Kasumi-1 (cell line): ENCODE measurements at places on chromosomes 1 and 21.

DNA sequence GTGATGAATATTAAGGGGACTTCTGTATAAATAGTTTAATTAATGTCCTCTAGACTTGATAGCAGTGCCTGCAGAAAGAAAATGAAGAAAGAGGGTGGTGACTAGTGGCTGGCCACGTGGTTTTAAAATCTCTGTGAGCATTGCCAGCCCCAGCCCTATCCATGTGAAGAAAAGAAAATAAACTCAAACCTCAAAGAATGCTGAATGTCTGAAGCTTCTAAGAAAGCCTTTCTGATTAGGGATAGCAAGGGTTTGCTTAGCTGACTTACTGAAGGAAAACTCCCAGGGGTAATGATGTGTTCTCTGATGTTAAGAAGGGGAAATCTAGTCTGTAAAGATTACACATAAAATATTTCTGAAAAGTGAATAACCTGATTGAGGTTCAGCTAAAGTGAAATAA lies 31.8 kb downstream of the ADGRL2 start:
- no peak for DNase-seq

DNA sequence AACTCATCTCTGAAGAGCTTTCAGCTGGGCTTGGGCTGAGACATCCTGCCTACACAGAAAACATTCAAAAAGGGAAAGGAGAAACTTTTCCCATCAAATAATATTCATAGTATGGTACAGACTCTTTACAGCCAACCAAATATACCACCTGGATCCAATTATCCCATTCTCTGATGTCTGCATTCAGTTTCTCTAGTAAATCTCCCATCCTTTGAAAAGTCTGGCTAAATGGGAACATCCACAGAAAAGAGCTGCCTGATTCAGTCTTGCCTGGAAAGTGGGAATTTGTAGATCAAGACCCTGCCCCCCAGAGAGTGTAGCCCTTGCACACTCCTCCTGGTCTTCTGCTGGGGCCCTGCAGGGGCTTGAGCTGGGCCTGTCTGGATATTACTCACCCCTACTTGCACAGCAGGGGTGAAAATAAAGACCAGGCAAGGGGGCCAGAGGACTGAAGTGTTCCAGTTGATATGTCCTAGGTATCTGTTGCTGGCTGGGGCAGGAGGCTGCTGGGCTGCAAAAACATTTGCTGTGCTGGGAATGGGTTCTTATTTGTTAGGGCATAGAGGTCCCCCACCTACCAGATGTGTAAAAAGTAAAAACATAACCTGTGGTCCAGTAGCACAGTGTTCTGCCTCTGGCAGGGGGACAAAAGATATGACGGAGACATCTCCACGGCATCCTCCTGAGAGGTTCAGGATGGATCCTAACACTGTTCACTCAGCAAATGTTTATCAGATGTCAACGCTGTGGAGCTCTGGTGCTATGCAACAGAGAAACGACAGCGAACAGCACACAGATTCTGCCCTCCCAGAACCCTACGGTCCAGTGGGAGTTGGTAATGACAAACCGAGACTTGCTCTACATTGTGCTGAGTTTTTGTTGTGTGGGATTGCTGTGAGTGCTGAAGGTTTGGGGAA lies 140.3 kb downstream of the PLXNA2 start:
- no peak for DNase-seq

- DNase-seq, result no peak
Observed at GRCh38 chr1:214518361-214518760, 33.0 kb downstream of the PTPN14 start.

- no peak for DNase-seq
Observed at GRCh38 chr1:26517766-26518049, 11.9 kb upstream of the RPS6KA1 start.

DNA sequence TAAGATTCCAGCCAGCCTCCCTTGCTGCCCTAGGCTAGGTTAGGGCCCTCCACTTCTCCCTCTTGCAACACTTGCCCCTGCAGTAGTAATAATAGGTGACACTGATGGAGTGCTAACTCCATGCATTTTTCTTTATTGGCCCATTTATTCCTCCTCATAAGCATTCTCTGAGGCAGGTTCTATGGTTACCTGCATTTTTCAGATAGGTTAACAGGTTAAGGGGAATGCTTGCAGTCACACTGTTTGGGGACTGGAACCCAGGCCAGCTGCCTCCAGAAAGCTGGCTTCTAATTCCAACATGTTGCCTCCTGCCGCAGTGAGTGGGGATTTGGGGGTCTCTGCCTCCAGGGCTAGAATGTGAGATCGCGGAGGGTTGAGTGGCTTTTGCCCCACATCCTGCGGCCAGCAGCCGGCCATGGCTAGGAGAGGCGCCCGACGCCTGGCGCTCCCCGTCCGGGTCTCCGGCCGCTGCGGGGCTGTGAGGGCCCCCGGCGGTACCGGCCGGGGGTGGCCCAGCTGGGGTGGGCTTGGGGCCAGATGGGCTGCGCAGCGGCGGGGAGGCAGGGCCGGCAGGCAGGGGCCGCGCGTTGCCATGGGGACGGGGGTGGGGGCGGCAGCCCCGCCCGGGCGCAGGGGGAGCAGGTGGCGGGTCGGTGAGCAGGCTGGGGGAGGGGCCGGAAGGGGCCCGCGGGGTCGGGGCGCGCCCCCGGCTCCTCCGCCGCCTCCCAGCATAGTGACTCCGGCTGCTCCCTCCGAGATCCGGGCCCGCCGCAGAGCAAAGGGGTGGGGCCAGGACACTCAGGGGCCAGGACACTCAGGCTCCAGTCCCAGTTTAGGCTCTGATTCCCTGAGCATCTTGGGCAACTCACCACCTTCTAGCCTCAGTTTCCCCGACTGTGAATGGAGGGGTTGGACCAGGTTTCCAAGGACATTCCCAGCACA lies 68.4 kb upstream of the SSBP3 start:
- DNase-seq, result peak; percentile 40

DNA sequence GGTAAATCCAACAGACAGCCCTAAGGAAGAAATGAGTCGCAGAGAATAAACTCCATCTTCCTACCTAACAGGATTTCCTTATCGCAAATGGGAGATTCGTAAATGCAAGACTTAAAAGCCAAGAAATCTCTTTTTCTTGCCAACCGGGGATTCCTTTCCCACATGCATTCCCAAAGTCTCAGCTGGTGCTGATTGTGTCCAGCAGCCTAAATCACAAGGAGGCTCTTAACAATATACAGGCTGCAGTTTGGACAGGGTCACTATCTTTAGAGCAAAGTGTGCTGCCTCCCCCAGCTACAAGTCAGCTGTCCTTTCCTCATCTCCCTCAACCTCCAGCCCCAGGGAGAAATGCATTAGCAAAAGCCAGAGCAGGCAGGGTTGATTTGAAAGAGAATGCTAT lies 189.8 kb upstream of the PLXNA2 start:
- DNase-seq, result no peak
